ENCODE measurements at places on chromosomes 12 and 14.

DNA sequence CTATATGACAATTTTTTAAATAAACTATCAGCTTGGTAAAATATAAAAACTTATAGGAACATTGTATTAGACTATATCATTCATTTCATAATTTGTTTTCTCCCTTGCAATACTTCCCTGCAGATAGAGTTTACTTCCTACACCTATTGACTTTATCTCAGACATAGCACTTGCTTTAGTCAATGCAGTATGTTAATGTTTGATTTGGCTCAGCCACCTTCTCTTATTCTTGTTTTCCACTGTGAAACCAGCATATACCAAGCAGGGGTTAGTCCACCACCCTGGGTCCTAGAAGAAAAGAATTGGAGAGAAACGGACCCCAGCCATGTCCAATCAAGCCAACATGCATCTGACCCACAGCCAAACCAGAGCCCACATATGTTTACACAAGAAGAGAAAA is 10.4 kb upstream of the SOX5 start:
- DNase-seq: no peak
- no peak overlapping the region for H3K4me3 ChIP-seq
- no peaks in the 10 kb centered on the region for H3K4me1 ChIP-seq

GRCh38 chr12:46153268-46153872 is 115.5 kb downstream of the SLC38A1 start:
- DNase-seq: peak; percentile 38
- no peaks in the 10 kb centered on the region for H3K4me1 ChIP-seq
- H3K4me3 ChIP-seq: peak overlapping the region; percentile 8
- H3K36me3 ChIP-seq: no peaks in the 10 kb centered on the region
- no peak overlapping the region for H3K27ac ChIP-seq
- H3K27me3 ChIP-seq: no peaks in the 10 kb centered on the region

GRCh38 chr12:14723763-14724162 is 27.4 kb upstream of the GUCY2C start:
- no peak overlapping the region for H3K27ac ChIP-seq
- H3K4me3 ChIP-seq: no peak overlapping the region

DNA sequence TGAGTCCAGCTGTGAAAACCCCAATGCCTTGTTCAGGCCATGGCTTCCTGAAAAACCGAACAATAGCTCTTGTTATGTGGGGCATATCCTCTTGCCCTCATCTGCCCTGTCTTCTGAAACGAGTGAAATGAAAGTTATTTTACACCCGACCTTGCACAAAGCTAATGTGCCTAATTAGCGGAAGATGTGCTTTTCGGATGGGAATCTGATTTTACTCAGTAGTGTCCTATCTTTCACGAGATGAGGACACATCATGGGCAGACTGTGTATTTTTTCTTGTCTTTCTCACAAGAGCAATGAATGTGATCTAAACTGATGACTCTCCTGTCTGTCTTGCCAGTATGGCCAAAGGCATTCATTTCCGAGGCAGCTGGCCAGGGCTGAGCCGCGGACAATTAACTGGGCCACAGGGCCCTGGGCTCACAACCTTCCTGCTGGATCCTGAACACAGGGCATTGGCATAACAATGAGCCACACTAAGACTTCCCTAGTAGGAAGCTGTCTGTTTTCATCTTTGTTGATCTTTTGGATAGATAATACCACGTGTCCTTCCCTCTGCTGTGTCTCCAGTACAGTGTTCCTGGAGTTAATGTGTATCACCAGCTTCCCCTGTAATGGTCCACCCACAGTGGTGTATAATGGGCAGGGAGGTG is 86.0 kb upstream of the HIF1A start:
- no peak for DNase-seq
- H3K4me1 ChIP-seq: peaks cover 11% of the 10 kb centered on the region
- no peak overlapping the region for H3K27ac ChIP-seq
- H3K4me3 ChIP-seq: no peak overlapping the region

DNA sequence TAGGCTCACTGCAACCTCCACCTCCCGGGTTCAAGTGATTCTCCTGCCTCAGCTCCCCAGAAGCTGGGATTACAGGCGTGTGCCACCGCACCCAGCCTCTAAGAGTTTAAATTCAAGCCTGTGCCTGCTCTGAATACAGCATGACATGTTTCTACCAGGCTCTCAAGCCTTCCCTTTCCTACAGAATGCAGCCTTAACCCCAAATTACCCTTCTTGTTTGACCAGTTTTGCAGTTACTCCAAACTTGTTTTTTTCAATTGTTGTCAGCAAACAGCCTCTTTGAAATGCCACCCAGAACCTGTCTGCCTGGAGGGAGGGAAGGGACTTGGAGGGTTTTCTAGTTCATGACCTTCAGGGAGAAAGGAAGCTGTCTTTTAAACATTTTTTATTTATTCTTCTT is 15.4 kb downstream of the GLTP start:
- no peak overlapping the region for H3K27ac ChIP-seq
- H3K36me3 ChIP-seq: no peaks in the 10 kb centered on the region
- no peaks in the 10 kb centered on the region for H3K27me3 ChIP-seq
- H3K4me3 ChIP-seq: no peak overlapping the region
